ENCODE measurements at places on chromosomes 3 and 15.

DNA sequence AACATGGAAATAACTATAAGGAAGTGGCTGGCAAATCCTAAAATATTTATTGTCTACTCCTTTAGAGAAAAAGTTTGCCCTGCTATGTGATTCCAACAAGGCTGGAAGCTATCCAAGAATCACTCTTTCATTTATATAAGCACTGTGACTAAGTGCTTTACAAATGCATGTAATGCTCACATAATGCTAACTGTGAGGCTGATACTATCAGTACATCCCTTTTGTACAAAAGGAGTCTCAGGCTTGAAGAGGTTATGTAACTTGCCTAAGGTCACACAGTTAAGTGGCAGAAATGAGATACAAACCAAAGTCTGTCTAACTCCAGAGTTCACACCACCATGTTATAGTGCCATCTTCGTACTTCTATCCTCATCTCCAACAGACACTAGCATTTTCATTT lies 17.0 kb downstream of the TOPBP1 start:
- DNase-seq = no peak

DNA sequence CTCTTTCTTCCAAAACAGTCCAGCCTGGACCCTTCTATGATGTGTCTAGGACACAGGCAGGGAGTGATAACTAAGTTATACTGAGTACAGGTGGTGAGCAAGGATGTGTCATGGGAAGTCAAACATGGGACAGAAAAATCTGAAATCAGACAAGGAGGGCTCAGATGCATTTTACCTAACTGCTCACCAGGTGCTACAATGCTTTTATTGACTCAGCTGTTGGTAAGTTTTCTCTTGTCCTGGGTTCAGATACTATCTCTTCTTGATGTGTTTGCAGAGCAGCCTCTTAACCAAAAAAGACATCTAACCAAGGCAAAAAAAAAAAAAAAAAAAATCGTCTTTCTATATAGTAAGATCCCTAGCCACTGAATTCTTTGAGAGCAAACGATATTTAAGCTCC lies 378.6 kb downstream of the VPS13C start:
- no peak for DNase-seq

DNA sequence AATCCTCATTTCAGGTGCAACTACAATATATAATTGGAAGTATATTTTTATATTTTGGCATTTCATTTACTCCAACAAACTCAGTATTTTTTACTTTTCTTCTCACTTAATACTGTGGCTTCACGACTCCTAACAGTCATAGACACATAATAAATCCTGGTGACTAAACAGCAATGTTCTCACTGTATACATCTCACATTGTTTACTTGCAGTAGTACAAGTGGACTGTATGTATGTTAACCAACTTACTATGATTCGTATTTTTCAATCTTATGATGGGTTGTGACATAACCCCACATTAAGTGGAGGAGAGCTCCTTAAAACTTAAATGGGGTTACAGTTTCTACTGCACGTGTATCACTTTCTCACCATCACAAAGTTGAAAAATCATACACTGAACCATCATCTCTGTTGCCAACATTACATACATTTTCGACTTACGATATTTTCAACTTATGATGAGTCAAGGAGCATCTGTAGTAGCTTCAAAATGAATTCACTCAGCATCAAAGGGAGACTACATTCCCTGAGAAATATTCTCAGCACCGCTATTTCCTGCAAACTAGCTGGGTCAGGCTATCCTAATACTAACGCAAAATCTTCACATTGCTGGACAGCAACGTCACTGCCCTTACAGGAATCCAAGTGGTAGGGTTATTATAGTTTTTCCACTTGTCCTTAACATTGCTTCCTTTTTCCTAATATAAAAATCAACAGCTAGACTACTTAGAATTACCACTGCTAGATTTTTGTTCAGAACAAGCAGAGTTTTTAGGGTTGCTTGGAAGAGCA lies 7.3 kb downstream of the ADAM10 start:
- DNase-seq = no peak

GRCh38 chr3:83895892-83896291 lies 1062.9 kb upstream of the CADM2 start:
- DNase-seq = no peak

DNA sequence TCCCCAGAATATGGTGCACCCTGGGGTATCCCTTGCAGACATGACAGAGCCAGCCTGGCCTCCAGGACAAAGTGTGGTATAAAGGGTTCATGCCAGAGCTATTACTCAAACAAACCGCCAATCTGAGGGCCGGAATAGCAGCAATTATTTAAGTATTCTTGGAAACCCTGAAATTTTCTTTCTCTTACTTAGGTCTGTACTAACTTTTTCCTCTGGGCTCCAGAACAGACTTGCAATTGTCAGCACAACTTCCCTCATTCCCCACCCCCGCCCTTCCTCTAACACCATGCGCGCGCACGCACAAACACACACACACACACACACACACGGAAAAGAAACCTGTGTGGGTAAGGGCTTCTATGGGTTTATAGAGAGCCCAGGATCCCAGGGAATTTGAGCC lies 56.3 kb downstream of the ISG20 start:
- no peak for DNase-seq

- no peak for DNase-seq
These were observed 26.3 kb downstream of the CDCP1 start for GRCh38 chr3:45119824-45120358.

DNA sequence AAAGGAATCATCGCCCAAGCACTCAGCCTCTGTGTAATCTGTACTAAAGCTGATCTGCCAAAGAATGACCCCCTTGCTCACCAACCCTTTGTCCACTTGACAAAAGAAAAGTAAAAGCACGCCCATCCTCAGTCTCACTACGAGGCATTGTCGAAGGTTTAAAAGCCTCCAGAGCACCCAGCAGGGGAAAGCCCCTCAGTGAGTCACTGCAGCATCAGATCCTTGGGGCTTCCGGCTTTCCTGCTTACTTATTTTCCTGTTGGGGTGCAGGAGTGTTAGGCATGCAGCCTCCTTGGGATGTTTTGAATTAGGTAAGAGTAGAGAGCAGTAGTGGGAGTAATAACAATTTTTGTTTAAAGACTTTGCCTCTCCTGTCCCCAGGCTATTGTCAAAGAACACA lies 216.1 kb downstream of the MTHFS start:
- no peak for DNase-seq

DNA sequence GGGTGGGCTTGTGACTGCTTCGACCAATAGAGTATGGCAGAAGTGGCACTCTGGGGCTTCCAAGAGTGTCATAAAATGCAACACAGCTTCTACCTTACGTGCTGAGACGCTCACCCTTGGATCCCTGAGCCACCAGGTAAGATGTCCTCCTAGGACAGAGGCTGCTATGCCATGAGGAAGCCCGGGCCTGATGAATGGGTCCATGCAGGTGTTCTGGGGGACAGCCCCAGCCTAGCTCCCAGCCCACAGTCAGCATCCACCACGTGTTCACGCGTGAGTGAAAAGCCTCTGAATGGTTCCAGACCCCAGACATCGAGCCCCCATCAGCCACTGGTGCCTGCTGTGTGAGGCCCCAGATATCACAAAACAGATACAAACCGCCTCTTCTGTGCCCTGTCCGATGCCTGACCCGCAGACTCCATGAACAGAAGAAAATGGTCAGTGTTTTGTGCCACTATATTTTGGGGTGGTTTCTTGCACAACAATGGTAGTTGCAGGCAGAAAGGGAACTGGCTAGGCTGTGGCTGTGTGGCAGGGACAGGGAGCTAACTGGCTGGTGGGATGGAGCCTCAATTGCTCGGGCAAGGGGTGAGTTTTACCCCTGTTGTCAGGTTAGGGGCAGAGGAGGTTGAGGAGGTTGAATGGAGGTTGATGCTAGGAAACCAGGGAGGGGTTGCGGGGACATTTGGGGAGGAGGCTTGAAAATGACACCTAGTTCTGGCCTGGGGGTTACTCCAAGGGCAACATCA lies 92.2 kb downstream of the LINGO1 start:
- no peak for DNase-seq

GRCh38 chr3:196007744-196008335 lies 74.0 kb downstream of the TFRC start:
- DNase-seq = no peak

GRCh38 chr3:113286524-113286923 lies 75.2 kb downstream of the BOC start:
- DNase-seq = no peak

DNA sequence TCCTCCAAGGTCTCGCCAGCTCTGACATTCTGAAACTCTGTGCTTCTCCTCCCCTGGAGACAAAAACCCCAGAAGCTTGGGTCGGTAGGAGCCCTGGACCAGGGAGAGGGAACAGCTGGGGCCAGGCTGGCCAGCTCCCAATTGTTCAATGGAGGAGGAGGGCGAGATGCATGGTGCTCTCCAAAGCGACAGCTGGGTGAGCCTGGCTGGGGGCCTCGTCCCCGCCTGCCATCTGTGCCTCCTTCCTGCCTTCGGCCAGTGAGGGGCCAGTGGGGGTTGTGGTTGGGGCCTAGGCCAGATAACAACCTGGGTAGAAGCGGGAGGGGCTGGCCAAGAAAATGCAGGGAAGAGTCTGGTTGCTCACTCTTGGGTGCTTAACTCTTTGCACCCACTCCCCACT lies 79.4 kb downstream of the CORO2B start:
- no peak for DNase-seq

GRCh38 chr3:23129817-23130216 lies 73.3 kb upstream of the UBE2E2 start:
- DNase-seq = no peak

DNA sequence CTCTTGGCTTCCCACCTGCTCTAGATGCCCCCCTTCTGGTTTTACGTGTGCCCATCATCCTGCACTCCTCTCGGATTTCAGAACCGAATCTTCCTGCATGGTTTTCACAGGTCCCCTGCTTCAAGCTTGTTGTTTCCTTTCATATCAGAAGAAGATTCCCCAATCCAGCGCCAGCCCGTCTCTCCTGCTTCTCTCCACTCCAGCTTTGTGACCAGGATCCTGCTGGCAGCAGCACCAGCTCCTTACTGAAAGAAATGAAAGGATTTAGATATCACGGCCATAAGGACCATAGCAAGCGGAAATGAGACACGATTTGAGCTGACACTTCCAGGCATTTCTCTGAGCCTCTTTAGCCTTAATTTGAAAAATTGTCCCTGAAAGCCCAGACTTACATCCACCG lies 180.3 kb upstream of the UBE3A start:
- no peak for DNase-seq

DNA sequence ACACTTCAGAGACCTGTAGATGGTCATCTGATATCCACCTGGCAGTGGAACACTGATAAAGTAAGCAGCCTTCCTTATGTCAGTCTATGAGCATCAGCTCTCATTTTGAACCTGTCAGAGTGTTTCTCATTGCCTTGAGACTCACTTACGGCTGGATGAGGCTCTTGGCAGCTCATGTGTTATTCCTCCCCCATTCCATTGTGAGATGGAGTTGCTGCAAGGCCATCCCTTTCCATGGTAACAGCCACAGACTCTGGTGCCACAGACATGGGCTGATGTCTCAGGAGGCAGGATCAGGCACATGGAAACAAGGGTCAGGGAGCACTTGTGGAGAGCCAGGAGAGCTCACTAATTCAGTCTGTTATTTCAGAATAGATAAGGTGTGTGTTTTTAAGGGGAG lies 11.9 kb downstream of the KCNAB1 start:
- DNase-seq = no peak

DNA sequence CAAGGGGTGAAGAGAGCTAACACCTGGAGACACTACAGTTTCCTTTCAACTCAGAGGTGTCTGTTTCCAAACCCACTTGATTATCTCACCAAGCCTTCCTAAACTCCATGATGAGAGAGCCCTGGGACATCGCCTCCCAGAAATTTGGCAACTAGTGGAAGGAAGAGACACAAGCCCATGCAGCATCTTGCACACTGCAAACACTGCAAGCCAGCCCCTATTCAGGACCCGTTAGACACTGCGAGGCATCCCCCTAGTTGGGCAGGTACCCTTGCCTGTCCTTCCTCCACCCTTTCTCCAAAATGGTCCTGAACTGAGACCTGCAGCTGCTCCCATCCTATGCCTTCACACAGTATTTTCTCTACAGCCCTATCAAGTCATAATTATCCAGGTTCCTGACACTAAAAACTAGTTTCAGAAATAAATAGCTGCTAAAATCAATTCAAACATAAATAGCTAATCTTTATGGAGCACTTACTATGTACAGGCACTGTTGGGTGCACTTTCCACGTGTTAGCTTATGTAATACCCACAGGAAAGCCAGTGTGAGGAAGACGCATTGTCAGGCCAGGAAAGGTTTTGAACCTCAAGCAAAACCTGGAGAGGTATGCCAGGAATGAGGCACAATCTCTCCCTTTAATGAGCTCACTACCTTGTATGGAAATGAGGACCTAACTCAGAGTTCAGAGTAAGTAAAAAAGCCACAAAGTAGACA lies 2.8 kb downstream of the MAGI1 start:
- no peak for DNase-seq

GRCh38 chr3:197256836-197257444 lies 41.5 kb downstream of the DLG1 start:
- no peak for DNase-seq

DNA sequence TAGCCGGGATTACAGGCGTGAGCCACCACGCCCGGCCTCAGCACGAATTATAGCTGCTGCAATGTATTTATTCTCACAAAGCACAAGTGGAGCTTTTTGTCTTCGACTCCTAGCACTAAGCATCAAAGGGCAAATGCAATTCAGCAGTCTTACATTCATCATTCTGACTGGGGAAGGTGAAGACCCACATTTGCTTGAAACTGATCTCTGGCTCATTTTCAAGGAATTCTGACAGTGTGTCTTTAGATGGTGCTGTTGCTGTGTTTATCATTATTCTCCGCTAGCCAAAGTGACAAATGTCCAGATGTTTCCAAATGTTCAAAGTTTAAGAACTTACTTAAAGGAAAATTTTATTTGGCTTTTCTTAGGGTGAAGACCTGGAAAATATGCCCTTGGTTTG lies 55.9 kb downstream of the SGO1 start:
- no peak for DNase-seq

DNA sequence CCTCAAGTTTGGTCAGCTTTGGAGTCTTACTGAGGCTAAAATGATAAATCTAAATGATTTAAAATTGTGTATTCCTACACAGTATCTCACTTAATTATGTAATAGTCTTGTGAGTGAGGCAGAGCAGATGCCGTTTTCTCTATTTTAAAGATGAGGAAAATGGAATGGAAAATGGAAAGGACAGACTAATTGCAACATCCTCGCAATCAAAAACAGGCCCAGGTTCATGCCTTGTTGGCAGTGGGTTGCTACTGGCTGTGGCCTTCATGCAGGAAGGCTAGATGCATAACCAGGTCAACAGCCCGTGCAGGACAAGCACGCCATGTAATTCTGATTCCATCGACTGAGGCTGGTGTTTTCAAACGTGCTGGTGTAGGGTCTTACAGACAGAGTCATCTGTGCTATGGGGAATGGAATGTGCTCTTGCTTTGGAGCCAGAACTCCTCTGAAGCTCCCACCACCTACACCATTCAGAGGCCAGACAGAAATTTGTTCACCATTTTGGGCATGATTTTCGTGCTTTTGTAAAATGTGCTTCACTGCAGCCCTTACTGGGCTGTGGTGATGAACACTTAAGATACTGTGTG lies 37.9 kb downstream of the MLH1 start:
- no peak for DNase-seq

DNA sequence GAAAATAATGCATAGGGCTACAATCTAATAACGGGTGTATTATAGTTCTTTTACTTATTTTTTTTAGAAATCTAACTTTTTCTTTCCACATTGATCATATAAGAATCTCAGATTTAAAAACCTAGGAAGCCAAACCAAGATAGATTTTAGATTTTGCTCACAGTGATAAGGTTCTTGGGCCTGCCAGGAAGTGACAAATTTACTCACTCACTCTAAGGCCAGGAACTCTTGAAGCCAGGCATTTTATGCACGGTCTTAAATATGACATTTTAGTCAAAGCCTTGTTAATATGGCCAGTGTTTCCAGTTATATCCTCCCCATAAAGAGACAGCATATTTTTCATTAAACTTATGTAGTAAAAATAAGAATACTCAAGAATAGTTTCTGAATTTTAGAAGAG lies 271.4 kb downstream of the SQOR start:
- no peak for DNase-seq

Data from NCI-H187 (cell line).